Hematopoietic multipotent progenitor cell treated with erythropoietin and hydrocortisone succinate and interleukin-3 and kit ligand, for 15 days (in vitro differentiated cells): ENCODE measurements at places on chromosomes 1 and 21.

DNA sequence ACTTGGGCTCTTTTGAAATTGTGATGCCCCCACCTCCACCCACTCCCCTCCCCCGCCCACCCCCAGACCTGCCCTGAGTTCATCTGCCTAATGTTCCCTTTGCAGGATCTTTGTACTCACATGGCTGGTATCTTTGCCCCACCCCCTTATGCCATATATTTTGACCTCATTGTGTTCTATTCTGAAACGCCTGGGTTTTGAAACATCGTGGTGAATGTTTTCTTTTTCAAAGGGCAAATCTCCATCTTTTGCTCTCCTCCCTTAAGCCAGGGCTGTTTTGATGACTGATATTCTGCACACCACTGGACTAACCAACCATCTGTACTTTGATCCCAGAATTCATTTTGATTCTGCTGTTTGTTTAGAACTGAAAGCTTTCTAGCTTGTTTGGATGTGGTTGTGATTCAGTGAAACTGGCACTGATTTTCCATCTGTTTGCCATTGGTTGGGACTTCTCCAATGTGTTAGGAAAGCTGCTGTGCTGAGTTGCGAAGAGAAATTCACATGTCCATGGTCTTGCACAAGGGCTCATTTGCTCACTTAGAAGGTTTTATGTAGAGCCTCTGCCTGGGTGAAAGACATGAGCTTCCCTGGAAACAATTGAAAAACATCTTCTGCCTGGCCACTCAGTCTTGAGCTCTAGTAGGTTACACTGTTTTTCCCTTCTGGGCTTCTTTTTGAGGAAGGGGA lies 16.5 kb downstream of the SMAP2 start:
- no peak for DNase-seq

GRCh38 chr1:161200992-161201835 lies 953 bp upstream of the NDUFS2 start:
- no peak for DNase-seq

GRCh38 chr1:52189898-52190480 lies 48.1 kb downstream of the ZFYVE9 start:
- DNase-seq = no peak

DNA sequence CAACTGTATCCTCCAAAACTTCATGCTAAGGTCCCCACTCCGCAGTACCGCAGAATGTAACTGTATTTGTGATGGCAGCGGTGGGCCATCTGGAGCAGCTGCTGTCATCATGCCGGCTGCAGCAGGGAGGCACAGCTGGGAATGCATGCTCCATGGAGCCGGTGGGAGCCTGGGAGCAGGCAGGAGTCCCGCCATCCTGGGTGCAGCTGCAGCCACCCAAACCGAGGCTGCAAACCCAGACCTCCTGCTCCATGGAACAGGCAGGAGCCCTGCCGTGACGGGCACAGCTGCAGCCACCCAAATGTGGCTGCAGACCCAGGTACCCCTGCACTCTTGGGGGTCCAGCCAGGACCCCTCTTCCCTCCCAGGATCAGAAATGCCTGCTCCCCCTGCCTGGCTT lies 80.3 kb downstream of the SCMH1 start:
- DNase-seq = no peak

DNA sequence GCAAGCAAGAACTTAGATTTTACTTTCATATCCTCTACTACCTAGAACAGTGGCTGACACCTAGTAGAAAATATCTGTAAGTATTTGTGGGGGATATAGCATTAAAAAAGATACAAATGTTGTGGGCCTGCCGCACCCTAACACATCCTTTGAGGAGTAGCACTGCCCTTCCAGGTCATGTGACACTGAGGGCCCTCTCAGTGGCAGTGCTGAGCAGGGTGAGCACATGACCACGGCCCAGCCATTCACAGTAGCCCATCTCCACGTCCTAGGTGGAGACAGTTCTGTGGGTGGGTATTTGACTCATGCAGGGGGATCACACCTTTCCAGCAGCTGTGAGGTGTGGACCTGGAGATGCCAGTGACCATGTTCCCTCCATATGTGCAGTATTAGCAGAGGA lies 108.9 kb downstream of the OMA1 start:
- no peak for DNase-seq

- DNase-seq = no peak
These were observed 25.6 kb downstream of the SLC45A1 start for GRCh38 chr1:8343464-8344001.

GRCh38 chr1:20343149-20343937 lies 52.7 kb downstream of the VWA5B1 start:
- peak; percentile 11 for DNase-seq

- no peak for DNase-seq
These were observed 82.2 kb downstream of the SPSB1 start for GRCh38 chr1:9374748-9375341.

- no peak for DNase-seq
These were observed 41.7 kb upstream of the RXRG start for GRCh38 chr1:165486663-165487062.

GRCh38 chr1:45477646-45478045 lies 13.3 kb downstream of the TESK2 start:
- no peak for DNase-seq

DNA sequence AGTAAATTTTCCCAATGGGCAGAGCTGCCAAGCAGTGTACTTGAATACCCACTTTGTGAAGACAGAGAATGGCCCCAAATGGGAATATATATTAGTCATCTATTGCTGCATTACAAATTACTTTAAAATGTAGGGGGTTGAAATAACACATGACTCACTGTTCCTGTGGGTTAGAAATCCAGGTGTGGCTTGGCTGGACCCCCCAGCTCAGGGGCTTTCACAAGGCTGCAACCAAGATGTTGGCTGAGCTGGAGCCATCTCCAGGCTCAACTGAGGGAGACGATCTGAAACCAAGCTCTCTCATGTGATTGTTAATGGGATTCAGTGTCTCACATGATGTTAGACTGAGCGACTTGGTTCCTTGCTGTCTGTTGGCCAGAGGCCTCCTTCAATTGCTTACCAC lies 33.4 kb upstream of the ARHGAP29 start:
- no peak for DNase-seq

DNA sequence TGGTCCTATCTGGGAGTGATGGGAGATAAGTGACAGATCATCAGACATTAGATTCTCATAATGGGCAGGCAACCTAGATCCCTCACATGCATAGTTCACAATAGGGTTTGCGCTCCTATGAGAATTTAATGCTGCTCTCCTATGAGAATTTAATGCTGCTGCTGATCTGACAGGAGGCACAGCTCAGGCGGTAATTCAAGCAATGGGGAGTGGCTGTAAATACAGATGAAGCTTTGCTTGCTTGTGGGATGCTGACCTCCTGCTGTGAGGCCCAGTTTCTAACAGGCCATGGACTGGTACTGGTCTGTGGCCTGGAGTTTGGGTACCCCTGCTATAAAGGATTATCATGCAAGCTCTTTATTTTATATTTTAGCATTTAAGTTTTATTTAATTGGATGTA lies 72.0 kb downstream of the ZMYM4 start:
- DNase-seq = no peak

DNA sequence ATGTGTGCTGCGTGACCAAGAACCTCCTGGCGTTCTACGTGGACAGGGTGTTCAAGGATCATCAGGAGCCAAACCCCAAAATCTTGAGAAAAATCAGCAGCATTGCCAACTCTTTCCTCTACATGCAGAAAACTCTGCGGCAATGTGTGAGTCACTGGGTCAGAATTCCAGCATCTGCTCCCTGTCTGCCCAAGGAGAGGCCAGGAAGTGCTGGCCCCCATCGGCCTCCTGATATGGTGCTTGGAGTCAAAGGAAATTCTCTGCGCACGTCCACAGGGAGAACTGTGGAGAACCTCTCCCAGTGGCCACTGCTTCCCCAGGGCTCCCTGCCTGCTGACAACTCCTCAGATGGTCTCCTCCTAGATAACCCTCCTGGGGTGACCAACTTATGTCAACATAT lies 25.6 kb upstream of the IL20 start:
- DNase-seq = no peak

DNA sequence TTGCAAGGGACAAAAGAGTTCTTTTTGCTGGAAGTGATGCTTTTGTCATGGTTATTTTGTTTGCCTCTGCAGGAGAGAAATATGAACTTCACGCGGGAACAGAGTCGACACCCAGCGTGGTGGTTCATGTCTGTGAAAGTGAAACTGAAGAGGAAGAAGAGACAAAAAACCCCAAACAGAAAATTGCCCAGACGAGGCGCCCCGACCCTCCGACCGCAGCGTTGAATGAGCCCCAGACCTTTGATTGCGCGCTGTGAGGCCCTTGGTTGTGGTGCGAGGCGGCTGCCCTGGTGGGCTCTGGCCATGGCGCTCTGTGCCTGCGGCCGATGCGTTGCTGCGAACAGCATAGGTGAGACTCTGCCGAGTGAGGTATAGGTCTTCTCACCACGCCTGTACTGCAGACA lies 20.9 kb upstream of the NCMAP start:
- no peak for DNase-seq

GRCh38 chr21:28875078-28875477 lies 117.6 kb downstream of the LTN1 start:
- DNase-seq = no peak

- no peak for DNase-seq
These were observed 81.5 kb upstream of the LRIF1 start for GRCh38 chr1:111045033-111045722.

DNA sequence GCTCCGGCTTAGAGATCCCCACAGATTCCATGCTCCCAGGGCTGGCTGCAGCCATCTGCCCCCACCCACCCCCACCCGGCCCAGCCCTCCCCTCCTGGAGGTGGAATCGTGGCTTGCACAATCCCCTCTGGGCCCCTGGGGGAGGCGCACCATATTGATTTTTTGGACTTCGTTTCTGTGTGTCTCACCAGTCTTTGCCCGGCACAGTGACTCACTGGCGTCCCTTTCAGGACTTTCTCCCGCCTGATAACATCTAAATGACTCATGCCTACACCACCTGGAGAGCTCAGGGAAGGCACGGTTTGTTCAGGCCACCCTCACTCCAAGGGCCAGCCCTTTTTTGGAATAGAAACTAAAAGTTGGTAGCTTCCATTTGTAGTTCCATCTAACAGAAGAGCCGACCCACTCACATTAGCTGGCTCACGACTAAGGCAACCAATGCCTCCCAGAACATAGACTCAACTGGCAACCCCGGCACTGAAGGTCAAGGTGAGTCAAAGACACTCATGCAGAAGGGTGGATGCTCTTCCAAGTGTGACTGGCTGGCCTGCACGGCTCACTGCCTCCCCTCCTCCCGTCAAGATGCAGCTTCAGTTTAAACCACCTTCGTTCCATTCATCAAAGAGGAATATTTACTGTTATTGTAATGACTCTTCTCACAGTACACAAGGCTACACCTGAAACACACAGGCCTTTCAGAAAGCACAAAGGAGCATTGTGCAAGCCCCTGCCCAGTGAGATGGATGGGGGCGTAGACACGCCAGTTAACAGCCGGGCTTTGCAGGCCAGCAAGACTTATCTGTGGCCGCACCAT lies 18.1 kb upstream of the ETS2 start:
- no peak for DNase-seq

- DNase-seq = no peak
These were observed 8.3 kb upstream of the C8B start for GRCh38 chr1:56973923-56974742.

- DNase-seq = no peak
These were observed 195.2 kb downstream of the FCRL5 start for GRCh38 chr1:157357111-157357510.

- DNase-seq = no peak
These were observed 34.8 kb upstream of the RNF187 start for GRCh38 chr1:228452194-228453021.

DNA sequence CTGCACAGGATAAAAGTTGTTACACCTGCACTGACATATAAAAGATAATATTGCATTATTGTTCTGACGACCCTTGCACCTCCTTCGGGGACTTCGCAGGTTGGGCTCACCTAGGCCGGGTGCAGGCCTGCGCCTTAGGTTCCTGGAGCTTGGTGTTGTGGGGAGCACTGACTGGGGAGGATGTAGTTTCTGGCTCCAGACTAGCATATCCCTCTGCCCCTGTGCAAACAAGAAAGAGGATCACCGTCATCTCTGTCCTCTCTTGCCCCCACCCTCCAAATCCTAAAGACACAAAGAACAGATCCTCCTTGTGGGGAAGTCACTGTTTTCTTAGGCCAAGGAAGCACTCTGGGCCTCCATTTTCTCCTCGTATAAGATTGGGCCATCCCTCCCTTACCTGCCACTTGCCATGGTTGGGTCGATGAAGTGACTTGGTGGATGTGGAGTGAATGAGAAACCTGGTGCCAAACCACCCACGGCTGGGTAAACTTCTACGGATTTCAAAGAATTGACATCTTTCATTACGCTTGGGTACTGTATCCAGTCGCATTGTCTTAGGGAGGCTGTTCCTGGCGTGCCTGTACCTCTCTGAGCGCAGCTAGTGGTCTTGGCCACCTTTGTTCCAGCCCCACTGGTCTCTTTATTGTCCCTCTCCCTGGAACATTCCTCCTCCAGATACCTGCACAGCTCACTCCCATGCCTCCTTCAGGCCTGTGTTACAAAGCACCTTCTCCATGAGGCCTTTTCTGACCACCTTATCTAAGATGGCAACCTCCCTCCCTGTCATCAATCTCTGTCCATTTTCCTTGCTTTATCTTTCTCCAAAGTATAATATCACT lies 34.4 kb upstream of the PKP1 start:
- DNase-seq = no peak

DNA sequence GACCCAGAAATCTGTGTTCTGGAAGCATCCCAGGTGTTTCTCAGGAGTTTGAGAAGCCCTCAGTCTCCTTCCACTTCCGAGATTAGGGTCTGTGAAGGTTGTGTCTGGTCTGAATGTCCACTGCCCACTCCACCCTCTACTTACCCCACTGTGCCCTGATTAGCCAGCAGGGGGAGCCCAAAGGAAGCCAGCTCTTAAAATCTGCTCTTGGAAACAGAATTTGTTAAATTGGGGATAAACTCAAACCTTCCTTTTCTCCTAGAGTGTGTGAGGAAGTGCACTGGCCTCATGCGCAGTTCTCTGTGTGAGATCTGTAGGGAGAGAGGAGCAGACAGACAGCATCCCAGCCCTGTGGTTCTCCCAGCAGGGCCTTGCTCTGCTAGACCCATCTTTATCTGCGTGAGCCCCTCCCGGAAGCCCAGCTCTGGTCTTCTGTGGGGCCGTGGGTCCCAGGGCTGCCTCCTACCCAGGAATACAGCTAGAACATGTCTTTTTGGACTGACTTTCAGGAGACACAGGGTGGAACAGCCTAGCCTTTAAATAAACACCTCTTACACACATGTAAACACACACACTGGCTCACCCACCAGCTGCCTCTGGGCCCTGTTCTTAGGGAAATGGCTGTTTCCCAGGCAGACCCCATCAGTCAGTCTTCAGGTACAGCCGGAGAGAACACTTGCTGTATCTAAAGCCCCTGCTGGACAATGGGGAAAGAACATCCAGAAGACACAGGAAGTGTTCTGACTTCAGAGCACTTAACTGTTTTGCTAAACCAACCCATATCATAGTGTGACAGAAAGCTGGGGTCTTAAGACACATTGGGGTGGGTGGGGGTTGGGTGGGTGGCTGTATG lies 52.2 kb downstream of the SMYD2 start:
- peak; percentile 45 for DNase-seq

GRCh38 chr1:185265314-185265713 lies 51.7 kb downstream of the IVNS1ABP start:
- DNase-seq = no peak
